ENCODE measurements at places on chromosomes 7 and 10. TPM values are rescaled to one million over a fixed set of nuclear protein-coding genes. Genes with fewer than 3 reads are reported as not detected.

DNA sequence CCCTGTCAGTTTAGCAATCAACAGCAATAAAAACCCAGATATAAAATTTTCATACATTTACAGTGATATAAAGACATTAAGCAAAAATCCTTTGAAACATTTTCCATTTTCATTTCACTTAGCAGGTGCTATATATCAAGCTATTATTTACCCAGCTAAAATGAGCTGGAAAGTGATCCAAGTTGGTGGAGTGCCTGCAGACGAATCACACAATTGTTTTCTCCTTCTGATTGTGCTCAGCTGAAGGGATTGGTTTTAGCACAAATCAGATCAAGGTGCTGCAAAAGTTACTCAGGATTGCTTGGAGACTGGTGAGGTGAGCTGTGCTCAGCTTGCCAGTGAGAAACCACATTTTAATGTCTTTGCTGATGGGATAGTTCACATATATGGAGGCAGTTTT, 138.1 kb downstream of the LRMDA start:
- no peak overlapping the region for H3K4me3 ChIP-seq
- no peaks in the 10 kb centered on the region for H3K36me3 ChIP-seq
- no peak overlapping the region for H3K27ac ChIP-seq
- no peak for DNase-seq

GRCh38 chr10:100129424-100129823, 47.8 kb upstream of the CPN1 start:
- H3K36me3 ChIP-seq = no peaks in the 10 kb centered on the region
- H3K27ac ChIP-seq = no peak overlapping the region
- no peak for DNase-seq
- H3K4me3 ChIP-seq = no peak overlapping the region
- H3K27me3 ChIP-seq = peaks cover 32% of the 10 kb centered on the region

GRCh38 chr10:45502458-45502857, 128.4 kb downstream of the ALOX5 start:
- peaks cover 6% of the 10 kb centered on the region for H3K4me1 ChIP-seq
- no peak overlapping the region for H3K4me3 ChIP-seq
- no peak overlapping the region for H3K27ac ChIP-seq
- no peaks in the 10 kb centered on the region for H3K27me3 ChIP-seq
- no peak for DNase-seq
- H3K36me3 ChIP-seq = no peaks in the 10 kb centered on the region

MYL10 gene
- not detected for total RNA-seq

GRCh38 chr7:151844825-151845200, 32.1 kb downstream of the PRKAG2 start:
- peaks cover 6% of the 10 kb centered on the region for H3K4me1 ChIP-seq
- no peaks in the 10 kb centered on the region for H3K36me3 ChIP-seq
- H3K27me3 ChIP-seq = no peaks in the 10 kb centered on the region
- no peak for DNase-seq
- H3K27ac ChIP-seq = no peak overlapping the region
- no peak overlapping the region for H3K4me3 ChIP-seq

PIP gene
- not detected for total RNA-seq

WEE2 gene
- not detected for total RNA-seq

EMX2 gene
- not detected for total RNA-seq

DNA sequence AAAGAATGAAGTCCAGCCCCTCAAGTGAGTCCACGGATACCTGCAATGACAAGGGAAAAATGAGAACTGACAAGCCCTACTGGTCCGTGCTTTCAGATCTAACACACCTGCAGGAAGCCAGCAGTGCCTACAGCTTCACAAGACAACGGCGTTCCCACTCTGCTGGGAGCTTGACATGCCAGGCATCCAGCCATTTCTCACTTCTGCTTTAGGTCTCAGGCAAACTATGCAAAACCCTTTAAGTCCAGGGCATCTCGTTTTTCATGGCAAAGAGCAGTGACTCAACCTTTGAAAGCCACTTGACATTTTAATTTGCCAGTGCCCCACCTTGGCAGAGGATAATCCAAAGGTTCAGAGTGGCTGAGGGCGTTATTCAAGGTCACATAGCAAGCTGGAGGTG, 49.1 kb upstream of the GPAM start:
- peaks cover 2% of the 10 kb centered on the region for H3K4me1 ChIP-seq
- no peak overlapping the region for H3K27ac ChIP-seq
- H3K4me3 ChIP-seq = no peak overlapping the region
- H3K36me3 ChIP-seq = no peaks in the 10 kb centered on the region
- DNase-seq = no peak
- peaks cover 9% of the 10 kb centered on the region for H3K27me3 ChIP-seq

DNA sequence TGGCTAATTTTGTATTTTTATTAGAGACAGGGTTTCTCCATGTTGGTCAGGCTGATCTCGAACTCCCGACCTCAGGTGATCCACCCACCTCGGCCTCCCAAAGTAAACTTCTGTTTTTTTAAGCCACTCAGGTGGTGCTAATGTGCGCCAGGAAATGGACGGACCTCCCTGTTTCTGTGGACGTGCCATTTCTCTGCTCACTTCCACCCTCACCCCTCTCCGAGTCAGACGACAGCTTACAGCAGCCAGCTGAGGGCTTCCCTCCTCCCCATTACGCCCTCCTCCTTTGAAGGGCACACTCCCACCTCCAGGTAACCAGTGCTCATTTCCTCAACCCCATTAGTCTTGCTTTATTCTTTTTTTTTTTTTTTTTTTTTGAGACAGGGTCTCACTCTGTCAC, 41.7 kb upstream of the EZH2 start:
- no peak overlapping the region for H3K4me3 ChIP-seq
- peaks cover 30% of the 10 kb centered on the region for H3K4me1 ChIP-seq
- peaks cover 2% of the 10 kb centered on the region for H3K36me3 ChIP-seq
- H3K27me3 ChIP-seq = no peaks in the 10 kb centered on the region
- no peak overlapping the region for H3K27ac ChIP-seq

GRCh38 chr7:29806995-29807841, 910 bp downstream of the WIPF3 start:
- no peaks in the 10 kb centered on the region for H3K4me1 ChIP-seq
- H3K4me3 ChIP-seq = no peak overlapping the region
- H3K27me3 ChIP-seq = peaks cover 63% of the 10 kb centered on the region
- no peak overlapping the region for H3K27ac ChIP-seq

DNA sequence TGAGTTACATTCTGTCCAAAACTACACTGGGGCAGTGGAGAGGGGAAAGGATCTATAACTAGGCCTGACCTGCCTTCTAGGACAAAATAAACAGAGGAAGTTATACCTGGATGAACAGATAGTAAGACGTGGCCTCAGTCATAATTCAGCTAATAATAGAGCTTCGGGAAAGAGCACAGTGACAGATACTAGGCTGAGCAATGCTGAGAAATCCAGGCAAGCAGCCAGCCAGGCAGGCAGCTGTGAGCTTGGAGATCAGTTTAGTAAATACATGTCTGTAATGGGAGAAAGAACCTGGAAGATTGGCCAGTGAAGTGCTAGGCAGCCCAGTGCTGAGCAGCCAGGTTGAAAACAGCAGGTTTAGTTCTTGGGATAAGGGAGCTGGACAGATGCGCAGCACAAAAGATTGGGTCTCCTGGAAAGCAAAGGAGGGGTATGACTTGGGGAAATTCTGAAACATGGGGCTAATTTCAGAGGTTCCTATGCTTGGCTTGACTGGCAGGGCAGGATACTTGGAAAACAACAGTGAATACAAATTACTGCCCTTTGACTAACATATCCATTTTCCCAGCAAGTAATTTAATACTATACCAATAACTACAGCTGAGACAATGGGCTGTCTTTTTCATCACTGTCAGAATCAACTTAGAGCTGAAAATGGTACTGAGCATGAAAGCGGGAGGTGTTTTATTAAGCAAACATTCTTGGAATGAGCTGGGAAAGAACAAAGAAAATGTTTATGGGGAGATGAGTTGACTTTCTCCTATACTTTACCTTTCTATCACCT, 140.8 kb downstream of the DGKB start:
- H3K27ac ChIP-seq = no peak overlapping the region
- H3K36me3 ChIP-seq = no peaks in the 10 kb centered on the region

DNA sequence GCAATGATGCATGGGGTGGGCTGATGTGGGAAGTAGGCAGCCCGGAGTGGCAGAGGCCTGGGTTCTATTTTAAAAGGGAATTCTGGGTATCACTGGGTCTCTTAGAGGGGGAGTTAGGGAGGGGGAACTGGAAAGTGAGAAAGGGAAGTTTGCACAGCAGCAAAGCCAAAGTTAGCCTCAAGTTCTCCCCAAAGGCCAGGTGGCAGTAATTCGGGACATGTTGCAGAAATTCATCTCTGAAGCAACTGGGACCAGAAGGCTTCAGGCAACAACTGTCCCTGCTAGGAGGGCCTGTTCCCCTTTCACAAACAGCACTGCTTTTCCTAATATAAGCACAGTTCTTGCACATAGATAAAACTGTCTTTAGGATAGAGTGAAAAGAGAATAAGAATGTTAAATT, 67.4 kb downstream of the NOD1 start:
- no peaks in the 10 kb centered on the region for H3K27me3 ChIP-seq
- H3K36me3 ChIP-seq = no peaks in the 10 kb centered on the region
- no peak overlapping the region for H3K4me3 ChIP-seq

DNA sequence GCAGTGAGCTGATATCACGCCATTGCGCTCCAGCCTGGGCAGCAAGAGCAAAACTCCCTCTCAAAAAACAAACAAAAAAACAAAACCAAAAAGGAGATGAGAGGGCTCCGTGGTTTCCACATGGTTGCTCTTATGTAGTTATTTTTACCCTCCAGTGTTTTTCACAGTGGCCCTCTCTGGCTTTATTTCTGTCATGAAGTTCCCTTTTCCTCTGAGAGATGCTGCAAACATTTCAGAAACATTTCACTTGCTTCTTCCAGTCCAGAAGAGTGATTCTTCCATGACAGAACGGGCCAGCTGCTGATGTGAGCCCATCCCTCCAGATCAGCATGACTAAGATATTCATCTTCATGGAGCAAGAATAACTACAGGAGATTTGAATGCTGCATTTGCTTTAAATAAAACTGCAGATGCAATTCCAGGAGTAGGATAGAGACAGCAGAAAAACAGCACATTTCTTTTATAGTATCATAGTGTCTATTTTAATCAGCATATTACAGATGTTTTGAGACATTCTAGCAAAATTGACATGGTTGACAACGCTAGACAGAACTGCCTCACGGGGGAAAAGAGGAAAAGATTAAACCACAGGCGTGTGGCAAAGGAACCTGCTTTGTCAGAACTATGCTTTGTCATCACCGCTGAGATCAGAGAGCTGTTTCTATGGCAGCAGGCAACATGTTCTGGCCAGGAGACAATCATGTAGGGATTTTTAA, 40.3 kb downstream of the NRCAM start:
- no peak overlapping the region for H3K4me3 ChIP-seq
- H3K27me3 ChIP-seq = peaks cover 41% of the 10 kb centered on the region
- DNase-seq = no peak
- H3K4me1 ChIP-seq = peaks cover 5% of the 10 kb centered on the region

GRCh38 chr10:35178331-35178730, 51.7 kb downstream of the CREM start:
- no peaks in the 10 kb centered on the region for H3K27me3 ChIP-seq
- H3K4me3 ChIP-seq = no peak overlapping the region
- H3K36me3 ChIP-seq = peaks cover 11% of the 10 kb centered on the region
- no peak for DNase-seq
- H3K4me1 ChIP-seq = no peaks in the 10 kb centered on the region

DNA sequence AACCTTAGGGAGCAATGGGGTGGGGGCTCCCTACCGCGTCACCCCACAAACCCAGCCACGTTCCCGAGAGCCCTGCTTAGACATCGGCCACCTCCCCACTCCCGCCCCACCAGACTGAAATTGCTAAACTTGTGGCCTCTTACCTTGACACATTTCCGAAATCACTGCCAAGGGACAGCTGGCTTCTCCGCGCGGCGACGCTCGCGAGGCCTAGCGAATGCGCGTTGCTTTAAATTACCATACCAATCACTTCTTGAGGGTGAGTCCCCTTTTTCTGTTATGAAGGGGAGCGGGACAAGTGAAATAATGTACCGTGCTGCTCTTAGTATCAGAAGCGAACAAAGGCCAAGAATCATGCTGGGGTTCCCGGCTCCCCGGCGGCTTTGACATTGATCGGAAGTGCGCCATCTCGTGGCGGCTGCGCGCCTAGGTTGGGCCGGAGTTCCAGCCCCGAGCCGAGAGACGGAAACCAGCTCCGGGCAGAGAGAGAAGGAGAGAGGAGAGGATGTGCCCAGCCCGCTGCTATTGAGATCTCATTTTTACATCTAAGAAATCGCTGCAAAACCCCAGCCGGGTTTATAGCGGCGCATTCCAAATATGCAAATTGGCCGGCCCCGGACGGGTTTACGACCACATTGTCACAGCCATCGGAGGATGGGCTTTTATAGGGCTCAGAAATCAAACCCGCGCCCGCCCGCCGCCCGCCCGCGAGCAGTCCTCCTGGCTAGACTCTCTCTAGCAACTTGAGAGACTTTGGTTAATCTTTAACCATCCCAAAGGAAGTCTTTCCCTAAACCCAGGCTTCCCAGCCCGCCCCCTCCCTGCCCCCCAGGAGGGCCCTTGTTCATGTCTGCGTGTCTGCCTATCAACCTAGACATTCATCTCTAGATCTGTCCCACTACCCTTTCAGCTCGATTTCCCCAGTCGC, 5.3 kb downstream of the HOXA11 start:
- H3K4me1 ChIP-seq = peaks cover 7% of the 10 kb centered on the region
- H3K27ac ChIP-seq = no peak overlapping the region
- no peak overlapping the region for H3K4me3 ChIP-seq
- peak; percentile 56 for DNase-seq
- peaks cover 2% of the 10 kb centered on the region for H3K36me3 ChIP-seq

GRCh38 chr7:44618045-44618444, 11.6 kb downstream of the OGDH start:
- peaks cover 48% of the 10 kb centered on the region for H3K36me3 ChIP-seq
- H3K4me1 ChIP-seq = peaks cover 87% of the 10 kb centered on the region
- no peaks in the 10 kb centered on the region for H3K27me3 ChIP-seq
- H3K27ac ChIP-seq = peak overlapping the region; percentile 80

DNA sequence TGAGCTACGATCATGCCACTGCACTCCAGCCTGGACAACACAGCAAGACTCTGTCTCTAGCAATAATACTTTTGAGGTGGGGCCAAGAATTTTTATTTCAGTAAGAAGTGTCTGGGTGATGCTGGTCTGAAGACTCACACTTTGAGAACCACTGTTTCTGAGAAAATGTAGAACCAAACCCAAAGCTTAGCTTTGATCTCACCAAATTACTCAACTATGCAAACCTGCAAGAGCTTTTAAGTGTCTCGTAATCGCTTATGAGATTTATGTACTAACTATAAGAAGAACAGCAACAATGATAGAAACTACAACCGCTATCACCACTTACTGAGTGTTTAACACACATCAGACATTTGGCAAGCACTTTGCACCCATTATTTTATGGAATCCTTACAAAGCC, 29.5 kb downstream of the APBB1IP start:
- H3K4me3 ChIP-seq = no peak overlapping the region
- peaks cover 68% of the 10 kb centered on the region for H3K4me1 ChIP-seq
- no peaks in the 10 kb centered on the region for H3K27me3 ChIP-seq

PIP4K2A gene
- total RNA-seq = 126 TPM
